ENCODE measurements at places on chromosomes 6 and 20. TPM values are rescaled to one million over a fixed set of nuclear protein-coding genes. Genes with fewer than 3 reads are reported as not detected.

The ATP6V1G2 gene
- total RNA-seq = 1.5 TPM

DNA sequence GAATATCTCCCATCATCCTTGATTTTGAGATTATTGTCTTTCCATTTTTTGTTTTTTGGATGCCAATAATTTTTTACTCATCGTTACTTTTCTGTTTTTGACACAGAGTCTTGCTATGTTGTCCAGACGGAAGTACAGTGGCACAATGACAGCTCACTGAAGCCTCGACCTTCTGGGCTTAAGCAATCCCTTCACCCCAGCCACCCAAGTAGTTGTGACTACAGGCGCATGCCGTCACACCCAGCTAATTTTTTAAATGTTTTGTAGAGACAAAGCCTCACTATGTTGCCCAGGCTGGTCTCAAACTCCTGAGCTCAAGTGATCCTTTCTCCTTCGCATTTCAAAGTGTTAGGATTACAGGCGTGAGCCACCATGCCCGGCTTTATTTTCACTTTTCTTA lies 602.4 kb upstream of the AGPAT4 start:
- DNase-seq = no peak

The SPATS1 gene
- total RNA-seq = not detected

DNA sequence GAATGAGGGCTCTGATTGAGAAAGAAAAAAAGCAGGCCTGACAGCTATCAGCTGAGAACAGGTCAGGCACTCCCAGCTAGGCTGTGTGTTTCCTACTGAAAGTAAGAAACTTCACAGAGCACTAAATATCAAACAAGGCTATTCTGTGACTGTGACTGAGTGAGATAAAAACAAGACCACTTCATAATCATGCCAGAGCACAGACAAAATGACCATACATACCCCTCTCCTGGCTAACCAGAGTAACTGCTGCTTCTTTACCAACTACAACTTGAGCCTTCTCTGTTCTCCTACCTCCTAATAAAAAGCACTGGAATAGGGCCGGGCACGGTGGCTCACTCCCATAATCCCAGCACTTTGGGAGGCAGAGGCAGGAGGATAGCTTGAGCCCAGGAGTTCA lies 6.8 kb upstream of the BTN1A1 start:
- DNase-seq = no peak

GRCh38 chr6:133568970-133569889 lies 319.7 kb upstream of the TCF21 start:
- peak; percentile 90 for DNase-seq

DNA sequence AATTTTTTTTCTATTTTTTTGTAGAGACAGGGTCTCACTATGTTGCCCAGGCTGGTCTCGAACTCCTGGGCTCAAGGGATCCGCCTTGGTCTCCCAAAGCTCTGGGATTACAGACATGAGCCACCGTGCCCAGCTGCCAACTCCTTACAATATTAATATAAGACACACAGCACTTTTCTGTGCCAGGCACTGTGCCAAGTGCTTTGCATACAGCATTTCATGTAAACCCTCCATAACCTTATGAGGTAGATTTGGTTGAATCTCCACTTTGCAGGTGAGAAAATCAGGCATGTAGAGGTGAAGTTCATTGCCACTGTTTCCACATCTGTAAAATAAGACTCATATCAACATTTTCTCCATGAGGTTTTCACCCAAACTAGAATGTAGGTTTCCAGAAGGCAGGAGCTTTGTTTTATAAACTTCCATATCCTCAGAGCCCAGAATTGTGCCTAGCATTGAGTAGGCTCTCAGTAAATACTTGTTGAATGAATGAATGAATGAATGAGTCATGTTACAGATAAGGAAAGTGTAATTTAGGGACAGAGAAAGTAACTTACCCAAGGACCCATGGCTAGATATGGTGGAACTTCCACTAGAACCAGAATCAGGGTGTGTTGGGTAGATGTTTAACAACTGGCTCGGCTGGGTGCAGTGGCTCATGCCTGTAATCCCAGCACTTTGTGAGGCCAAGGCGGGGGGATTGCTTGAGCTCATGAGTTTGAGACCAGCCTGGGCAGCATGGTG lies 3.0 kb upstream of the CTNNBL1 start:
- no peak for DNase-seq

DNA sequence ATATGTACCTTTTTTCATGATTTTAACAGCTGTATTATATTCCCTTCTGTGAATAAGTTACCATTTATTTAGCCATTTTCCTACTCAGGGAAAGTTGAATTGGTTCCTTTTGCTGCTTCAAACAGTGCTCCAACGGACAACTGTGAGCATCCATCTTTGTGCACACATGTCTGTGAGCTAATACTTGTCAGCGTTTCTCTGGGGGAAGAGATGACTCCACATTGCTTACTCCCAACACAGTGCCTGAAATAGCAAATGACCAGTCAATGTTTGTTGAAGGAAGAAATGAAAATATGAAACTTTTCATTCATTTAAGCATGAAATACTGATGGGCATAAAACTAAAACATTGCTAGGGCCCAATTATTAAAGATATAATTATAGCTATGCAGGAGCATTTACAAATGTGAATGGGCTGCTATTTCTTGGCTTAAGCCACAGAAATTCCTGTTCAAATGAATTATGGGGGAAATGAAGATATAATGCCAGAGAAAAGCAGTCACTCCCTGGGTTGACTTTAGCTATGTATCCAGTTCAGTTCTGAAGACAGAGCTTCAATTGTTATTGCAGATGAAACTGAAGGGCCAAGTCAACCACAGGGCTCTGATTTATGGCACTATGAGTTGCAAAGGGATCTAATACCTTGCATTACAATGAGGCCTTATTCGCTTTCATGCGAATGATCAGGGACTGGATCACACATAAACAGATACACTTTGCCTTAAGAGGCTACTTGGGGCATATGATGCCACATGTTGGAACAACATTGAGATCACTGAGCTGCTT lies 47.4 kb upstream of the FOXC1 start:
- DNase-seq = no peak

The LTB gene
- not detected for total RNA-seq

GRCh38 chr6:14763139-14763538 lies 482.7 kb upstream of the JARID2 start:
- no peak for DNase-seq

GRCh38 chr6:35311390-35312075 lies 13.9 kb downstream of the DEF6 start:
- no peak for DNase-seq

DNA sequence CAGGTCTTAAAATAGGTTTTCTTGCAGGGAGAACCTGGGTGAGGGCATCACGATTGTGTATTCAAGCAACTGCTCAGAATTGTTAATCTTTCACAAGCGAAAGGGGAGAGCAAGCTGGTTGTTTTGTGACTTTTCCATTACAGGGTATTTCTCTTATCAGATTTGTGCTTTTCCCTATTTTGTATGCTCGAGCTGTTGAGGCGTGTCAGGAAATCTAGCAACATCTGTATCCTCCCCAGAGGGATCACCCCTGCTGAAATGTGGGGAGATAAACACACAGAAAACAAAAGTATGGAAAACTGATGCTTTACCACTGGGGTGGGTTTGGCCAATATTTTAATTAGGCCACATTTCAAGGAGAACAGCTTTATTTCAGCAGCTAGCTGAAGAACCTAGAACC lies 187.0 kb downstream of the DTNBP1 start:
- no peak for DNase-seq

The KCNG1 gene
- total RNA-seq = 91.3 TPM

DNA sequence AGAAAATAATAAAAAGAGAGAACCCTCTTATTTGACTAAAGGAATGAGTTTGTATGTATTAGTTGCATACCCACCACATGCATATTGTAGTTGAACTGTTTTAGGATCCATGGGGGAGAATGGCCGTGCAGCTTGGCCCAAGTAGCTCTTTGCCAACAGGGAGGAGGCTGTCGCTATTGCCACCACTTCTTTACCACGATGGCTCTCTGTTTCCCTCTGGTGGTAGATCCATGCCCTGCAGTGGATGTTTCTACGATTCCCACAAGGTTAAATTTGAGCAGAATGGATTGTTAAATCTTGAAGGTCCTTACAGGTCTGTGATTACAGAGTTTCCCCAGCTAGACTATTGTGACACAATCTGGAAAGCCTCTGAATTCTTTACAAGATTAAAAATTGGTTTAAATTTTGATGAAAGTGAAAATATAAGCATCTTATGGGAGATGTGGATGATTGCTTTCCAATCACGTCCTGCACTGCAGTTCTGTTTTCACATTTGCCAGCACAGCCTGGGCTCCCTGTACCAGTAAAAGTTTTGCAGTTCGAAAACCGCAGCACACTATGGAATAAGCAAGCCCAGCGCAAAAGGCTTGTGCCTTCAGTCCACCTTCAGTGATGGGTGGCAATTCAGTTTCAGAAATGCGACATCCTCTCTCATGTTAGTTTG lies 34.4 kb upstream of the FNDC1 start:
- DNase-seq = peak; percentile 70

DNA sequence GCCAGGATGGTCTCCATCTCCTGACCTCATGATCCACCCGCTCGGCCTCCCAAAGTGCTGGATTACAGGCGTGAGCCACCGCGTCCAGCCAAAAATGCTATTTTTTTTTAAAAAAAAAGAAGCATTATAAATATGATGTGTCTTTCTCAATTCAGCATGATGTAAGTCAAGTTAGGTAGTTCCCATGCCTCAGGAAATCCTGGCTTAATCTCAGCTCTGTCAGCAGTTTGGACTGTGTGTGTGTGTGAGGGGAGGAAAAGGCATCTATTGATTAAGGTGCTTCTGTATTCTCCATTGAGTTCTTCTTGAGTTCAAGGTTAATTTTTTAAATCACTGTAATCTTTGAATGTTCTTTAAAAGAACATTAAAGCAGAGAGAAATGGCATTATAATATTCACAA lies 51.5 kb downstream of the GMDS start:
- DNase-seq = no peak

Measured in Daoy (cell line).